Chondrocyte (in vitro differentiated cells): ENCODE measurements at places on chromosomes 7 and 10. TPM values are rescaled to one million over a fixed set of nuclear protein-coding genes. Genes with fewer than 3 reads are reported as not detected.

DNA sequence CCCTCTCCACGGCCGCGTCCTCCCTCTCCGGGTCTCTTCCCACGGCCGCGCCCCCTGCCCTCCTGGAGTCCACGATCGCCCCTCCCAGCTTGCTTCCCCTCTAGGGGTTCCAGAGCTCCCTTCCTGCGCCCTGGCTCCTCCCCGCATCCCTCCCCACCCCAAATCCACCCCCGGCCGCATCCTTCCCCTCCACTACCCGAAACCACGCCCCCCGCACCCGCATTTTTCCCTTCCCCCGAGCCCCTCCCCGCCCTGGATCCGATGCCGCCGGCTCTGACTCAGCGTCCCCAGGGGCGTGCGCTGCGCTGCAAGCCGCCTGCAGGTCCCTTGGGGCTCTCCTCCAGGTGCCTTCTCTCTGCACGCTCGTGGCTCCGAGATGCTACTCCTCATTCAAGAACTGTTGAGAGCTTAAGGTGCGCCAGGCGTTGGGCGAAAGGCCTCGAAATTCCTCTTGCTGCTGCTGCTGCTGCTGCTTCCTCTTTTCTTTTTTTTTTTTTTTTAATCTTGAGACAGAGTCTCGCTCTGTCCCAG is 372 bp upstream of the TMEM130 start:
- H3K4me3 ChIP-seq: peak overlapping the region; percentile 80
- DNase-seq: peak; percentile 78
- H3K27me3 ChIP-seq: no peaks in the 10 kb centered on the region
- H3K27ac ChIP-seq: peak overlapping the region; percentile 82
- no peaks in the 10 kb centered on the region for H3K36me3 ChIP-seq

The FAM24A gene
- not detected in 3 replicates for total RNA-seq

GRCh38 chr7:44983742-44984477 is 5.1 kb upstream of the MYO1G start:
- peak overlapping the region; percentile 71 for H3K27ac ChIP-seq
- H3K27me3 ChIP-seq: no peaks in the 10 kb centered on the region
- peaks cover 57% of the 10 kb centered on the region for H3K4me1 ChIP-seq

The HTR5A gene
- total RNA-seq: not detected in 3 replicates

DNA sequence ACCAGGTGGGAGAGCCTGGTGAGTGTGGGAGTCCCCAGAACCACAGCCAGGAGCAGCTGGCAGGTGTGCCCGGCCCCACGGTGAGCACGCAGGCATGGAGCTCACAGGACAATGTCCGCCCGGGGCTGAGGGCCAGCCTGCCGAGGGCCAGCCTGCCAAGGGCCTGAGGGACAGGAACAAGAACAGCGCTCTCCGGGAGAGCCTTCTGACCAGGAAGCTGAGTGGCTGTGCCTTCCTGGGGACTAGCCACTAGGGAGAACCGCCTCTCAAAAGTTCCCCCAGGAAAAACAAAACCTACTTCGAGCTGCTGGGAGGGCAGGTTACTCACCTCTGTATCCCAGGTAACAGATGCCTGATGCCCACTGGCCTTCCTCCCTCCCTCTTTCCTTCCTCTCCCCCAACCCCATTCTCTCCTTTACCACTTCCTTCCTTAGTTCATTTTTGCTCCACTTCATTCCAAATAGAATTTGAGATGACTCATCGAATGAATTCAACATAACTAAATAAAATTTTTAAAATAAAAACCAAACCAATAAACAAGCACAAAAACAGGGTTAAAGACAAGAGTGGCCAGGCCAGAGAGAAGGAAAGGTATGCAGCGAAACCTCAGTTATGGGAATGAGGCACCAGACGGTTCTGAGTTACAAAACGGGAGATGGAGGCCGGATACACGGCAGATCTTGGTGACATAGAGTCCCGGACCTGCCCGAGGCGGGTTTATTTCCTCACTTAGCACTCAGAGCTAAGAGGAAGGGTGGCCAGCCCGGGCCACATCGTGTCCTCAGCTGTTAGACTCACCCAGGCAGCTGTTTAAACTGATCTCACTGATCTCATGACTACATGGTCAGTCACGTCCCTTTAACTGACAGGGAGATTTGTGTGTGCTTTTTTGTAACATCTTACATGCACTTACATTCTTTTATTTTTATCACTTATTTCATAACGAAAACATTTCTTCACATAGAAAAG is 128.5 kb downstream of the TNS3 start:
- peak overlapping the region; percentile 50 for H3K4me3 ChIP-seq
- peaks cover 10% of the 10 kb centered on the region for H3K36me3 ChIP-seq
- DNase-seq: no peak
- peak overlapping the region; percentile 99 for H3K27ac ChIP-seq

DNA sequence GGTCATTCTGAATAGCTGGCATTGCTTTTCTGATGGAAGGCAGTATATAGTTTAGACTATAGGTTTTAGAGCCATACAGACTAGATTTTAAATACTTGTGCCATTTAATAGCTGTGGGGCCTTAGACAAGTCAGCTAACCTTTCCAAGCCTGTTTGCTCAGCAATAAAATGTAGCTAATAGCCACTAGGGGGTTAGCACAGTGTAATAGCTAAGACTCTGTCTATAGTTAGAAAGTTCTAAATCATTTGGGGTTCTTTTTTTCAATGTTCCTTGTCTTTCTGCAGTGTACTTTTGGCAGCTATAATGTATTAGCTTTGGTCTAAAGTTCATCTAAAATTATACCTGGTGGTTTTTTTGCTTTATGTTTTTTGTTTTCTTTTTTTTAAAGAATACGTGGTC is 7.5 kb upstream of the KIFBP start:
- no peaks in the 10 kb centered on the region for H3K4me1 ChIP-seq
- no peak overlapping the region for H3K4me3 ChIP-seq
- peaks cover 14% of the 10 kb centered on the region for H3K36me3 ChIP-seq
- no peak for DNase-seq
- peak overlapping the region; percentile 36 for H3K27ac ChIP-seq
- no peaks in the 10 kb centered on the region for H3K27me3 ChIP-seq

DNA sequence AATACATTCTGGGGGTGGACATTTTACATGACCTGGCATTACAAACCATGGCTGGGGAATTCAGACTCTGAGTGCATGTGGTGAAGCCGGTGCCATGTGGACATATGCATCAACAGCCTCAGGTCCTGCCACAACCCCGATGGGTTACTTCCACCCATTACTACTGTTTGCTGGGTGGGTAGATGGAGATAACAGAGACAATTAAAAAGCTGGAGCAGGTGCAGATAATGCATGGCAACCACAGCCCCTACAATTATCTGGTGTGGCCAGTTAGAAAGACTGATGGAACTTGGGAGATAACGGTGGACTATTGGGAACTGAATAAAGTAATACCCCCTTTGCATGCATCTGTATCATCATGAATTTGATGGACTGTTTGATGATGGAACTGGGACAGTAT is 21.6 kb upstream of the ADAMTS14 start:
- H3K27ac ChIP-seq: no peak overlapping the region
- DNase-seq: no peak
- peaks cover 25% of the 10 kb centered on the region for H3K4me1 ChIP-seq

DNA sequence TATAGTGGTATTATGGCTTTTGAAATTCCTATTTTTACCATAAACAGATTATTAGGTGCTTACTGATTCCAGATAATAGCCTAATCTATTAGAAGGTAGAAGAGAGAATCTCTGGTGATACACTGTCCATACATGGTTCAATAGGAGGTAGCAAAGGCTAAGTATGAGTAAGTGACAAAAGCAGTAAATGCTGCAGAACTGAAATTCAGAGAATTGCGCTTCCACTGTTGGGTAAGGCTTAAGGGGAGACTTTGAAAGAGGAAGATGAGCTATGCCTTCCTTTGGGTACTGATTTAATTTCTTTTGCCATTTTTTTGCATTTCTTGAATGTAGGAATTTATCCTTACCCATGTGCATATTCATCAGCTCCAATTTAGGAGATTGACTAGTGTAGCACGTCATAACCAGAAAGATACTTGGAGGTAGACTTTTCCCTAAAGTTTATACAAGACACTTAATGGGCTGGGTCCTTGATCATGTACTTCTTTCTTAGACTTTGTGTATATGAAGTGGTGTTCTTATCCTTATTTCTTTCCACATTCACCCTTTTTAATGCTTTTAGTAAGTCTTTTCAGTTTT is 15.3 kb downstream of the MKLN1 start:
- no peak overlapping the region for H3K27ac ChIP-seq
- no peaks in the 10 kb centered on the region for H3K36me3 ChIP-seq
- no peak overlapping the region for H3K4me3 ChIP-seq
- no peak for DNase-seq
- no peaks in the 10 kb centered on the region for H3K27me3 ChIP-seq

The GLI3 gene
- total RNA-seq: 11.7 to 37.8 TPM (median 12.1 TPM) in 3 replicates
